OCI-LY7 (cell line): ENCODE measurements at places on chromosomes 13 and 19.

- no peak for DNase-seq
Observed at GRCh38 chr13:92315265-92315664, 911.3 kb upstream of the GPC6 start.

DNA sequence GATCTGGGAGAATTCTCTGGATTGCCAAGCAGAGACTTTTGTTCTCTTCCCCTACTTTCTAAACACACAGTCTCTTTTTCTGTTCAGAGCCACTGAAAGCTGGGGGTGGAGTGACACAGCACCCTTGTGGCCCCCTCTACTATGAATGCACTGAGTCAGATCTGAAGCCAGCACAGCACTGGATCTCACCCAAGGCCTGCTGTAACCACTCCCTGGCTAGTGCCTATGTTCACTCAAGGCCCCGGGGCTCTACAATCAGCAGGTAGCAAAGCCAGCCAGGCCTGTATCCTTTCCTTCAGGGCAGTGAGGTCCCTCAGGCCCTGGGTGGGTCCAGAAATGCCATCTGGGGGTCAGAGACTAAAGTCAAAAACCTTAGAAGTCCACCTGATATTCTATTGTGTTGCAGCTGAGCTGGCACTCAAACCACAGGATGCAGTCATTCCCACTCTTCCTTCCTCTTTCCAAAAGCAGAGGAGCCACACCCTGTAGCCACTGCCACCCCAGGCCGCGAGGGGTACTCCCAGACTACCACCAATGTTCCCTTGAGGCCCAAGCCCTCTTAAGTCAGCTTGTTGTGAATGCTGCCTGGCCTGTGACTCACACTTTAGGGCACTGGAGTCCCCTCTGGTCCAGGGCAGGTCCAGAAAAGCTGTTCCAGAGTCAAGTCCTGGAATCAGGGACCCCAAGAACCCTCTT lies 110.1 kb upstream of the RXFP2 start:
- DNase-seq: no peak

DNA sequence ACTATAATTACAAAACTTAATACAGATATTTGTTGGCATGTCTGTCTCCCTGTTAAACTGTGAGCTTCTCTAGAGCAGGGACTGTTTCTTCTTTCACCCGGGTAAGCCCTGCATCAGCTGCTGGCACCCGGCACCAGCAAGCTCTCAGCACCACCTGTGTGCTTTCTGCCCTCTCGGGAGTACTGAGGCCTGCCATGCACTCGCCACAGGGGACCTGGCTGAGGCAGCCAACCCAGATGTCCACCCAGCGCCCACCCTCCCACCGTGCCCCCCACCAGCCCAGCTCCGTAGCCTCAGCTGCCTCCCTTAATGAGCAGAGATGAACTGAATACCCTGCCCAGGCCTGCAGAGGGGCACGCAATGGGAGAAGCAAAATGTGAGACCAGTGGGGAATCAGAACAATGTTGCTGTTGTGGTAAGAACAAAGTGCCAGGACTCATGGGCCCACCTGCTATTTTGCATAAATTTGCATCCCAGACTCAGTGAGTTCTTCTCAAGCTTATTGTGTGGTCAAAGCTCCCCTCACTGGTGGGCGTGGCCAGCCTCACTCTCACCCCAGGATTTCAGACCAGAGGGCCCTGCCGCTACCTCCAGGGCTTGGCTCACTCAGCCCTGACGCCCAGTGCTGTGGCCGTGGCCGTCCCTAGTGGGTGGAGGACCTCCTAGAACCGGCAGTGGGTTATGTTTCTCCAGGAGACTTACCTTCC lies 14.6 kb upstream of the SERPINE3 start:
- no peak for DNase-seq

DNA sequence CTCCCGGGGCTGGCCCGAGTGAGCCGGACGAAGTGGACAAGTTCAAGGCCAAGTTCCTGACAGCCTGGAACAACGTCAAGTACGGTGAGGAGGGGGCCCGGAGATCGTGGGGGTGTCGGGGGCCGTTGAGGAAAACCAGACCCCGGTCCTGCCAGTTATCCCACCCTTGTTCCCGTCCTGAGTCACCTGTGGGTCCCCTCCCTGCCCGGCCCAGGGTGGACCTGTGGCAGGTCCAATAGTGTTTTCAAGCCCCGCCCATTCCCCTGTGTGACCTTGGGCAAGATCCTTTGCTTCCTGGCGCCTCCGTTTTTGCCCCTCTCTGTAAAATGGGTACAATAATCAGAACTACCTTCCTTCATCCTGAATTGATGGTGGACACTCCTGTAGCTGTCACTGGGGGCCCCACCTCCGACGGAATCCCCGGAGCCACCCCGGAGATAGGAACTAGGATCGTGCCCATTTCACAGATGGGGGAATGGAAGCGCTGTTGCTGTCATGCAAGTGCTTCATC lies 593 bp downstream of the ATG4D start:
- peak; percentile 37 for DNase-seq

DNA sequence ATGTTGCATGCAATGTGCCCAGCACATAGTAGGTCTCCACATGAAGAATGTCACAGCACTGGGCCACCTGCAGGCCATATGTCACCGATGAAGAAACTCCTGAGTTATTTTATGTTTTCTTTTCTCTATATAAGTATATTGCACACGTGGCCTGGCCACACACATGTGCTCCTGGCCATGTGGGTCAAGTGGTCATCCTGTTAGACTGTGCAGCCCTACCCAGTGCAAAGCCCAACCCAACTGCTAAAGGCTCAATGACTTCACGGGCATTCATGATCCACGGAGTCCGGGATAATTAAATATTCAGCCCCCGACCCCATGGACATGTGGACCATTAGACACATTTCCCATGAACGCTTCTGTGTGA lies 163.2 kb downstream of the TEX29 start:
- no peak for DNase-seq

DNA sequence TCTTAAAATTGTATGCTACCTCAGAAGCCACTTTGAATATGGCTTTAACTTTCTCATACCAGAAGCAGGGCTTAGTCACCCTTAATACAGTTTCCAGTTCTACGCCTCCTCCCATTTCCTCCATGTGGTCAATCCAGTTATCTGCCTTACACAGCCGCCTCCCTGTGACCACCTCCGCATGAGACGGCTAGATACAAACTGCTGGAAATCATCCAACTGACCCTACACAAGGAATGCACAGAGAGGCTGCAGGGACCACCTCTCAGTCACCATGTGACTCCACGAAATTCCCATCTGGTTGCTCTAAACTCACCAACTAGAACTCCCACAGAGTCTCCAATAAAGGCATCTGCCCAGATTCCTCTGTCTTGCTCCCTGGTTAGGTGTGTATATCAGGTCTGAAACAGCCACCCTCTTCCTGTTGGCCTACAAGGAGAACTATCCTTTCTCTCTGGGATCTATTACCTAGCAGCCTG lies 6.8 kb downstream of the ZNF564 start:
- no peak for DNase-seq

DNA sequence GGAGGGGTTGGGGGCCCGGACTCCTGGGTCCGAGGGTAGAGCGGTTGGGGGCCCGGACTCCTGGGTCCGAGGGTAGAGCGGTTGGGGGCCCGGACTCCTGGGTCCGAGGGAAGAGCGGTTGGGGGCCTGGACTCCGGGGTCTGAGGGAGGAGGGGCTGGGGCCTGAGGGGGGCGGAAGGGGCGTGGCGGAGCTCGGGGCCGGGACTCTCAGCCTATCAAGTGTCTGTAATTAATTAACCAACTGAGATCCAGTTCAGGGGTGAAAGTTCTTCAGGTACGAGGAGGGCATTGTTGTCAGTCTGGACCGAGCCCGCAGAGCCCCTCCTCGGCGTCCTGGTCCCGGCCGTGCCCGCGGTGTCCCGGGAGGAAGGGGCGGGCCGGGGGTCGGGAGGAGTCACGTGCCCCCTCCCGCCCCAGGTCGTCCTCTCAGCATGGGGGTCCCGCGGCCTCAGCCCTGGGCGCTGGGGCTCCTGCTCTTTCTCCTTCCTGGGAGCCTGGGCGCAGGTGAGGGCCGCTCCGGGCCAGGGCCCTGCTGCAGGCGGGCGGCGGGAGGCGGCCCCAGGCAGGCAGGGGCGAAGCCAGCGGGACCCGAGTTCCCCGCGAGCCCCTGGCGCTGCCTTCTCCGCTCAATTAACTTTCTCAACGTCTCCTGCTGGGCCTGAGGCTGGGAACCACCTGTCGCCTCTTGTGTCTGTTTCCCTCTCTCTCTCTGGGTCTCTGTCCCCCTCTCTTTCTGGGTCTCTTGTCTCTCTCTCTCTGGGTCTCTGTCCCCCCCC lies 697 bp downstream of the FCGRT start:
- peak; percentile 59 for DNase-seq

DNA sequence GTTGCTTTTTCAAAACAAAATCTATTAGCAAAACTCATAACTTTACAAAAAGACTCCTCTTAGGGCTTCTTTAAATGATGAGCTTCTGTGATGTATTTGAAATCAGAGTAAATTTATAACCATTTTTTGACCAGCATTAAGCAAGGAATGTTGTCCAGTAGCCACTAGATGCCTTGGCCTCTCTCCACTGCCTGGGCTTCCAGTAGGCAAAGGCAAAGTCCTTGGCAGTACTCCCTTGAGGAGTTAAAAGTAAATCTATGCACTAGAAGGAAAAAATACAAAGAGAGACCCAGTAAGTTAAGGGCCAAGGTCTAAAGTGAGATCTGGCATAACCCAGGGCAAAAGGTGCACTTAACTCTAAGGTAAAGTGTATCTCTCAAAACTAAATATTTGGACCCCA lies 9.5 kb downstream of the SERPINE3 start:
- no peak for DNase-seq

GRCh38 chr19:39968789-39969188 lies 2.2 kb upstream of the PSMC4 start:
- no peak for DNase-seq

GRCh38 chr19:2266183-2266993 lies 10.2 kb upstream of the JSRP1 start:
- peak; percentile 67 for DNase-seq

- no peak for DNase-seq
Observed at GRCh38 chr19:19653597-19654147, 9.8 kb downstream of the ATP13A1 start.

DNA sequence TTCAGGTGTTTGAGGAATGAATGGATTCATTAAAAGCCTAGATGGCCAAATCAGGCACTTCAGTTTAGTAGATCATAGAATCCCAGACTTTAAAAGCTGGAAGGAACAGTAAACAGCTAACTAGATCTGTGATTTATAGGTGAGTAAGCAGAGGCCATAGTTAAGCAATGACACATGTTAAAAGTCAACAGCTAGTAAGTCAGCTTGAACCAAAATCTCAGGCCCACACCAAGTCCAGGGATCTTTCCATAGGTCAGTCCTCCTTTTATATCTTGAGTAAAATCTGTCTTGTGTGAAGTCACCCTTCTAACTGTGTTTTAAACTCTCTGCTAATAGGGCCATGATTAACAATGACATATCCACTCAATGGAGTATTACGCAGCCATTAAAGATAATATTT lies 275.5 kb upstream of the SOX21 start:
- DNase-seq: no peak

GRCh38 chr19:6491802-6492592 lies 10.1 kb downstream of the TUBB4A start:
- no peak for DNase-seq

- DNase-seq: no peak
Observed at GRCh38 chr19:5112681-5113575, 144.0 kb downstream of the KDM4B start.

DNA sequence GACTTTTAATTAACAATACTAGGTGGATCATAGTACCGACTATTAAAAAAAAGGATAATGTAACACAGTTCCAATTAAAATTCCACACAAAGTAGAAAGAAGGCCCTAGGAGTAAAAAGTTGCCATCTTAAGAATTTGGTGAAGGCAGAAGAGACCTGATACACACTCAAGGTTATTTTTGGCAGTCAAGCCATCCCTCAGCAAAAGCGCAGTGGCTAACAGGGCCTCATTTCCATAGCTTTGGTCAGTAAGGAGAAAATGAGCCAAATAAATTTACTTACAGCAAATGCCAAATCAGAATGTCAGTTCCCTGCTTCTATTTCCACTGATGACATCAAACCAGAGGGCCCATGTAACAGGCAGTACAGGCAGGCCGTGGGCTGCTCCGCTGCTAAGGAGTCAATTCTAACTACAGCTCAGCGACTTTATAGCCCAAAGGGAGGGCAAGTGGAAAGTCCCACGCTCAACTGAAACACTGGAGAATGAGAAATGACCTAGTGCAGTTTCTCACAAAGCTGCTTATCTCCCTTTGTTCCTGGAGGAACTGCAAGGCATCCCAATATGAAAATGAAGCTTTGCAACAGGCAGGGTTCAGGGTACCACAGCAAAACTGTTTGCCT lies 6.3 kb downstream of the ARGLU1 start:
- no peak for DNase-seq

DNA sequence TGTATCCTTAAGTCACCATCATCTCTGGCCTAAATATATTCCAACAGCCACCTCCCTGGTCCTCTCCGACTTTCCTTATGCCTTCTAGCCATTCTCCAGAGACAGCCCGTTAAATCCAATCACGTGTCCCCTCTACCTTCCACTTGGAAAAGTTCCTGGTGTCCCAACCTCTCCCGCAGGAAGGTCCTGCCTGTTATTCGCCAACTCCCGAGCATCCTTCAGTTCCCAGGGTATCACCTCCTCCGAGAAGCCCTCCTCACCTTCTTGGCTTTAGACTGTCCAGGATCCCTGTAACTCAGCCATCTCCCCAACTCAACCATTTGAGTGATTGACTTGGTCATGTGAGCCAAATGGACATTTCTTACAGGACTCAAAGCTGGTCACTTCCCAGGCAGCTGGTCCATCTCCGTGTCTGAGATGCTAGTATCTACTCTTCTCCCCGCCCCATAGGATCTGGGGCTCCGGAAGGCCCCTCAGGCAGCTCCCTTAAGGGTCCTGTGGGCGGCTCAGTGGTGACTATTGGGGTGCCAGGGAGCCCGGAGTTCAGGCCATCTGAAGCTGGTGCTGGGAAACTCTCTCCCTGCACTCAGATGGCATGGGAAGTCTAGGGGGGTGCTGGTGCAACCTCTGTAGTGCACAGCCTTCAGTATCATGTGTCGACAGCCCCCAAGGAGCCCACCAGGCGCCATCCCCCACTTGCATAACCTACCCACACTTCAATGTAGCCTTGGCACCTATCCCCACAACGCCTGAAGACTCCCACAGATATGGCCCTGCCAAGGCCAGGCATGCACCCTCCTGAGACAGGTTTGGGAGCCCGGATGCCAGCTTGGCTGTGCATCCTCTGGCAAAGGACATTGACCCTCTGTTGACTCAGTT lies 27.9 kb upstream of the NANOS3 start:
- no peak for DNase-seq

DNA sequence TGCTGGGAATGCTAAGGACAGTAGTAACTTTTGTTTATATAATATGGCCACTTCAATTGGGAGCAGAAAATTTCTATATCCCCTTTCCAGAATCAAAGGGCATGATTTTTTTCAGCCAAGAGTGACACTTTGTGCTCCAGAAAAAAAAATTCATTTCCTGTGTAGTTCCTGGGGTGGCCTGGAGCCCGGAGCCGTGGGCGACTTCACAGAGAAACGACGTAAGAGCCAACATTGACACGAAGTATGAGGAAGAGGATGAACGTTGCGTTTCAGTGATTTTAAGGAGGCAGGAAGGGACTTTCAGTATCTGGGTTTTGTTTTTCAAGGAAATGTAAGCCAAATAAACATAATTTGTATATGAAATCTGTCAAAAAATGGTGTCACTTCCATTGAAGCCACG lies 187.6 kb downstream of the STK24 start:
- no peak for DNase-seq
